Hair follicle dermal papilla cell (primary cell): ENCODE measurements at places on chromosomes 13 and 19. TPM values are rescaled to one million over a fixed set of nuclear protein-coding genes. Genes with fewer than 3 reads are reported as not detected.

Gene NXNL1
- not detected in 2 replicates for total RNA-seq

Gene SERPINE3
- not detected in 2 replicates for total RNA-seq

Gene MEIOSIN
- not detected in 2 replicates for total RNA-seq

Gene ZGLP1
- total RNA-seq: 0.81 and 1.8 TPM in 2 replicates

Gene GPR183
- 0.97 and 1.2 TPM in 2 replicates for total RNA-seq

Gene CBLC
- total RNA-seq: 0.36 TPM in 1 of 2 replicates, not detected in the other

Gene GFY
- not detected in 2 replicates for total RNA-seq

Gene SHC2
- 0.12 and 1.1 TPM in 2 replicates for total RNA-seq

Gene APC2
- 0.49 and 0.81 TPM in 2 replicates for total RNA-seq
